Right ventricle myocardium inferior (tissue), 1 donor: ENCODE measurements at places on chromosomes 7 and 10. TPM values are rescaled to one million over a fixed set of nuclear protein-coding genes. Genes with fewer than 3 reads are reported as not detected.

DNA sequence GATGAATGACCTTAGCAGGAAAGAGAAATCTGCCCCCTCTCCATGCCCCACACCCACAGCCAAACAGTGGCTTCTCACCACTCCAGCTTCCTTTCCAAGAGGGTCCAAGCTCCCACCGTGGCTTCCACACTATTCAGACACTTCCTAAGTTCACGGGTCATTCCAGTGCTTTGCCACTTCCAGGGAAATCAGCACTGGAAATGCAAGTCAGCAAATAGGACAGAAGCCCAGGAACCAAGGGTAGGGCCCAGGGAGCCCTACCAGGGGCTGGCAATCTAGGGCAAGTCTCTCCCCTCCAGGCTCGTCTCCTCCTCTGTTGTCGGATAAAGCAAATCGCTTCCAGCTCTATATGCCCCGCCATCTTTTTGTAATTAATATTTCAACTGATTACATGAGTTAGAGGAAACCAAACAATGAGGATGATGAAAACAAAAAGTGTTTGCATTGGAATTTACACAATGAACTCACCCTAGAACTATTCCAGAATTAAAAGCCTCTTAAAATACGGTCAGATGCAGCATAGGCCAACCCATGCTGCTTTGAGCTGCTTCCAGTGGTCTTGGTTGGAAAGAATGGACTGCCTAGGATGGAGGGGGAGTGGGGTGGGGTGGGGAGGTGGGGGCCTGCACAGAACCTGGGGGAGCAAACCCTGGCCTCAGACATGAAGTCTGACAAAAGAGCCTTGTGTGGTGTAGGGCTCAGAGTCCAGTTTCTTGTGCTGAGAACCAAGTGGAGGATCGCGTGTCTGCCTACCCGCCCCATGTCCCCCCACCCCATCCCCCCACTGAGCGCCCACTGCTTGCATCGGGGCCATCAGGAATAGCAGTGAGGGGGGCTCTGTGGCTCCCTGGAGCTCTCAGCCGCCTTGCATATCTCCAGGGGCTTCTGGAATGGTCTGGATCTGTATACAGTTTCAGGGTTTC is 74.6 kb upstream of the CPXM2 start:
- DNase-seq = no peak

DNA sequence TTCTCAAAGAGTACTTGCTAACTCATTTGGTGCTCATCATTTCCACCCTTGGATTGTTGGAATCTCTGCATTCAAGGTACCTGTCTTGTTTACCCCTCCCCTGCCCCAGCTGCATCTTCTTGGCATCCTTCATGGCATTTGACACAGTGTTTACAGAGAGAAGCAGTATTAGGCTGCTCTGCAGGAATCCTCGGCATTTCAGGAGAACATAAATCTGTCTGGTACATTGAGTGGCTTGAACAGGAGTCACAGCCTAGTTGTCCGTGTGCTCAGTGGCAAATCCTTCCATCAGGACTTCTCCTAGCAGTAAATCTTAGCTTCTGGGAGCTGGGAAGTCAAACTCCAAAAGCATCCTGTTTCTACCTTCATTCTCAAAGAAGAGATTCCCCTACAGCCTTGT is 136.8 kb upstream of the YAE1 start:
- no peak for DNase-seq

DNA sequence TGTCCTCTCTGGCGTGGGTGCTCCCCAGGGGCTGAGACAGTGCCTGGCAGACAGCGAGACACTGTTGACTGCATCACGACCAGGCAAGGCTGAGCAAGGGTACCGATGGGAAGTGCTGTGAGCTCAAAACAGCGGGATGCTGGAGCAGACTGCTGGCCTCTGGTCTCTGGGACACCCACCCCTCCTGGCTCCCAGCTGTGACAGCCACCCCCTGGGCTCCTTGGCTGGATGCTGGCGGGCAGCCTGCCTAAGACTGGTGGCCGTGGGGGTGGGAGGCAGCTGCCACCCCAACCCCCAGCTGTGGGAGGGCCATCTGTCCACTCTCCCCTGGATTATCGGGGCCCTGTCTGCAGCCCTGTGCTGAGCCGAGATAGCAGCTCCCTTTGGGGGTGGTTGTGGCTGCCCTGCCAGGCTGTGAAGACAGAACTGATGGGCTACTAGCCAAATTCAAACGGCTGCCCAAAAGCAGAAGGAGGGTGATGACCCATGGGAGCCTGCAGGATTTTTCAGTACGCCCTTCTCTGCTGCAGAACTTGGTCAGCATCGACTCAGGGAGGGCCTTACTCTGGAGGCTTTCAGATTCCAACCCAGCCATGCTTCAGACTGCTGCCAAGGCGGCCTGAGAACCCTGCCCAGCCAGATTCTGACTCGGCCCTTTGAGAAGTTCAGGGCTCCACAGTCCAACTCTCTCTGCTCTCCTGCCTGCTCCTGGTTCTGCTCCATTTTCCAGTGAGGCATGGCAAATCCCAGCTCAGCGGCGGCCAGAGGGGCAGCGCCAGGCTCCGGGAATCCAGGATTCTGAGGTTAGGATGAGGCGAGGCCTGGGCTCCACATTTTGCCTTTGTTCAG is 125.3 kb downstream of the NEURL1 start:
- DNase-seq = peak; percentile 88

GRCh38 chr7:5677538-5678294 is 103.7 kb downstream of the RNF216 start:
- no peak for DNase-seq

DNA sequence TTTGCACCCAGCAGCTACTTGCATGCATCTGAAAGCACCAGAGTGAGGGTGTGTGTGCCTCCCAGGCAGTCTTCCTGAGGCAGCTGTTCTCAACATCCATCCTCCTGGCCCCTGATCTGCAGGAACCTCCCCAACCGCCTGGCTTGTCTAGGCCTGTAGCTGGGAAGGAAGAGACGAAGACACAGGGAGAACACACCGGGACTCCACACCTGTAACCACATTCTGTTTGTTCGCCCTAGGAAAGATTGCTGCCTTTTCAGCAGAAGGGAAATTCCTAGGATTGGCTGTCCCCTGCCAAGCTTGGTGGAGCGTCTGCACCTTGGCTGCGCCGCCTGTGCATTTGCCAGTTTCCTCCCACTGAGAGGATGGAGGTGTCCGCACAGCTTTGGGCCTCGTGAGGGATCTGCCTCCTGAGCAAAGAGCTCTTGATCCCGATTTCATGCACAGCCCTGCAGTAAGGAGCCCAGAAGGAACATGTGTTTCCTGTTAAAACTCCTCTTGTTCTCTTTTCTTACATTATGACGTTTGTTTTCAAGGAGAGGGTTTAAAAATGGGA is 154.6 kb downstream of the TPST1 start:
- DNase-seq = no peak

DNA sequence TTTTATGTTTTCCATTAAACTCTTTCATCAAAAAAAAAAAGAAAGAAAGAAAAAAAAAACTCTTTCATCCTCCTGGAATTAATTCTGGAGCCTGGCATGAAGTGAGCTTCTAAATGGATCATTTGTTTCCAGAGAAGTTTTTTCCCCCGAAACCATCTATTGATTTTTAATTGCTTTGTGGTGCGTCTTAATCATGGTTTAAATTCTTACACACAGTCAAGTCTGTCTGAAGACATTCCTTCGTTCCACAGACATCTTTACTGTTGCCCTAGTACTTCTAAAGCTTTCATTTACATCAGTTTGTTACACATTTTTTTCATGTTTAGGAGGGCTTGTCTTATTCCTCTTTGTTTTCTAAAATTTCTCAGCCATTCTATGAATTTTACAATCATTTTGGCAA is 493.4 kb upstream of the FOXK1 start:
- no peak for DNase-seq

- DNase-seq = no peak
These were observed 151.4 kb upstream of the PPP1R3A start for GRCh38 chr7:114070246-114070645.

DNA sequence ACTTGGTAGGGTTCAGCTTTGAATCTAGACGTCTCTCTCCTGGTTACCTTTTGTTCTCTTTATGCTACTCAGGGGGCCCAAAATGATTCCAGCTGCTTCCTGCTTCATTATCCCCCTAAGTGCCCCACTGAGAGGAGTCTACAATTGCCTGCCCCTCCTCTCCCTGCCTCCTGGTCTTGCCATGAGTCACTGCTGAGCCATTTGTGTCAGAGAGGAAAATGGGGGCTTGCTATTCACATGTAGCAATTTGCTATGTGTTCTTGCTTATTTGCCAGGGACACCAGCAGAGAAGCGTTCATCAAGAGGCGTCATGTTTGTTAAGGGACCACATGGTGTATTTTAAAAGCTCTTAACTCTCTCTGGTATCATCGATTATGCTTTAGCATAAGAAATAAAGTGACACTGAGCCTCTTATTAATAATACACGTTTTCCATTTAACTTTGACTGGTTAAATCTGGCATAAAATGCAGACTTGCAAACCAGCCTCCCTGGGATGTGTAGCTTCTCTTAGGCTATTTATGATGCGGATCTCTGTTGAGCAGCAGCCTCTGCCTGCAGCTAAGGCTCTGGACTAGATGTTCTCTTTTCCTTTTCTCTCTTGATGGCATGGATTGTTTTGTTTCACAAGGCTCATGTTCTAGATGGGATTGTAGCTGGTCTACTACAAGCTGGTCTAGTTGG is 239.3 kb downstream of the AUTS2 start:
- DNase-seq = no peak

- no peak for DNase-seq
These were observed 239.1 kb upstream of the MEOX2 start for GRCh38 chr7:15925608-15926007.

DNA sequence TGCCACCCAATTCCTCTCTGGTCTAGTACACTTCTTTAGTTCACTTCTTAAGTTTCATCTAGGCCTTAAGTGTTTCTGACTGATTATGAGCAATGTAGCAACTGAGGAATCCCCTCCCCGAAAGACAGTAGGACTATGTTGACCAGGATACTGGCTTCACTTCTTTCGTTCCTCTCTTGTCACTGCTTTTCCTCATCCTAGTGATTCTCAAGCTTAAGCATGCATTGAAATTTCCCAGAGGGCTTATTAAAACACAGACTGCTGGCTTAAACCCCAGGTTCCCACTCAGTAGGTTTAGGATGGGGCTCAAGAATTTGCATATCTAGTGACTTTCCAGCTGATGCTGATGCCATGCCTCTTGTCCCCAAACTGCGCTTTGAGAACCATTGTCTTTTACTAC is 164.6 kb upstream of the WNT16 start:
- no peak for DNase-seq

GRCh38 chr10:112208997-112209396 is 25.4 kb upstream of the GPAM start:
- no peak for DNase-seq

DNA sequence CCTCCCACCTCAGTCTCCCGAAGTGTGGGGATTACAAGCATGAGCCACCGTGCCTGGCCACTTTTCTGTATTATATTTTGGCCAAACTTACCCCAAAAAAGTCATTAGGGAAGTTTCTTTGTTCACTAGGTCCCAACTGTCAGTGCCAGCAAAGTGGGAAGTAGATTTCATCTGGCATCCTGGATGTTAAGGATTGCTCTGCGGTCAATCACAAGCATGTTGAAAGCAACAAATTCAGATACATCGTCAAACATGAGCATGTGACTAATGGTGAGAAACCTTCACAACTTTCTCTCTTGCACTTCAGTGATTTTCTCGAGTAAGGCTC is 14.3 kb upstream of the LRRC17 start:
- DNase-seq = no peak

DNA sequence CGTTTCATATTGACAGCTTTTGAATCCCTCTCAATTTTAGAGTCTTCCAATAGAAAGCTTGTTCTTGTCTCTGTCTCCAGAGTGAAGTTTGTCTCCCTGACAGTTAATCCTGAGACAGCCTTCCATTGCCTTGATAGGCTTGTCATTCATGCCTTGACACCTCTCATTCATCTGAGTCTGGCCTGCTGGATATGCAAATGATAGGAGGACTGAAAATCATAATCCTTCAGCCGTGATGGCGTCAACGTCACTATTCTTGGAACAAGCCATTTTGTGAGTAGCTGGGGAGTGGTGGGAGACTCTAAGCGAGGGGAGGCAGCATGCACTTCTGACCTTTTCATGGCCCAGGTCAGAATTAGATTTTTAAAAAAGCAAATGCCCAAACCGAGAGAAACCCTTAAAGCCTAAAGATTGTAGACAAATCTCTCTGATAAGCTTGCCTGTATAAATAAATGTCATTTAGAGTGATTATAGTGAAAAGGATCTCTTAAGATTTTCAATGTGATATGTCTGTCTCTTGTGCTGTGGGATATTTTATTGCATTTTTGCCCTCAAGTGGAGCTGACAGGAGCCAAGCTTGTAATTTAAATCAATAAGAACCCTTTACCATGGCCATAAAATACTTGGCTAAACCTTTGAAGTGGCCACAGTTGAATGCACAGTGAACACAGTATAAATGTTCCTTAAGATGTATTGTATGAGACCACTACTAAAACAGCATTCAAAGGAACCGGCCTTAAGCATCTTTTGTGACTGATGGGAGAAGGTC is 148.8 kb downstream of the SNX10 start:
- DNase-seq = no peak

DNA sequence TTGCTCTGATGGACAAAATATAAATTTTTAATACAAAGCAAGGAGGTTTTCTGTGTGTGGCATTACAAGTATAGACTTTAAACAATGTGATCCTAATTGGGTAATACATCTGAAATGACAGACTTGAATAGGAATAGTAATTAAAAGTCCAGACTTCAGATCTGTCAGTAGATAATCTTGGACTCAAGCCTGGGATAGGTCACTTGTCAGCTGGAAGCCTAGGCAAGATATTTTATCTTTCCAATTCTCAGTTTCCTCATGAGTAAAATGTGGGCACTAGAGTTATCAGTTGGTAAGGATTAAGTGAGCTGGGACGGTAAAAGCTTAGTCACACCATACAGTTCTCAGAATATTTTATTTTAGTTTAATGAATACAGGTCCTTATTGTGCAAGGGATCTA is 10.4 kb upstream of the ZMYND11 start:
- no peak for DNase-seq

DNA sequence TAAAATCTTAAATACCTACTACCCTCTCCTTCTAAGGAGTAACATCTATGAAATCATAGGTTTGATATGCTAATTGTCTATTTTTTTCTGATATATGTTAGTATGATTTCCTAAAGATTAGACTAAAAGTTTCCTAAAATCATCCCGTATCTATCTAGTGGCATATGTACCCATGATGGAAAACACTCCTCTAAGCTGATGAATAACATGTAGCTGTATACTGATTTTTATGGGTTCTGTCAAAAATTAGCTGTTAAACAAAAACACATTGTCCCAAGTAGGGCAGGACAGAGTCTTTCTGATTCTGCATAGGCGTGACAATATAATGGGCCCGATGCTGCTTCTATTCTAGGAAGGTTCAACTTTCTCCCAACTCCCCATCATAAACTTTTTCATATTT is 79.9 kb downstream of the ADAM22 start:
- no peak for DNase-seq

- no peak for DNase-seq
These were observed 196.1 kb downstream of the GRID1 start for GRCh38 chr10:86170255-86171108.

The PNLIPRP3 gene
- total RNA-seq = not detected

The LRRC4 gene
- 2.4 TPM for total RNA-seq

The PDE6C gene
- total RNA-seq = not detected

The FZD8 gene
- total RNA-seq = 9.0 TPM

The SFXN4 gene
- 42.0 TPM for total RNA-seq

The ITIH2 gene
- not detected for total RNA-seq

The FAM25C gene
- total RNA-seq = not detected
